Esophagus muscularis mucosa (tissue), 4 donors: ENCODE measurements at places on chromosomes 4 and X. TPM values are rescaled to one million over a fixed set of nuclear protein-coding genes. Genes with fewer than 3 reads are reported as not detected.

Gene SAGE1
- total RNA-seq: not detected

Gene GATA1
- not detected for total RNA-seq

Gene GPR78
- total RNA-seq: not detected

Gene DCAF12L2
- total RNA-seq: not detected

Gene CLNK
- total RNA-seq: not detected

Gene PIR
- total RNA-seq: 21.4 TPM

Gene SOWAHB
- total RNA-seq: not detected

Gene ZNF81
- total RNA-seq: 4.8 TPM

Gene WDR45
- 68.1 TPM for total RNA-seq

Gene IL15
- 3.0 TPM for total RNA-seq

GRCh38 chr4:145888393-145888792 lies 50.2 kb downstream of the ZNF827 start:
- no peak for DNase-seq

GRCh38 chr4:84905646-84906045 lies 60.8 kb downstream of the WDFY3 start:
- DNase-seq: no peak

DNA sequence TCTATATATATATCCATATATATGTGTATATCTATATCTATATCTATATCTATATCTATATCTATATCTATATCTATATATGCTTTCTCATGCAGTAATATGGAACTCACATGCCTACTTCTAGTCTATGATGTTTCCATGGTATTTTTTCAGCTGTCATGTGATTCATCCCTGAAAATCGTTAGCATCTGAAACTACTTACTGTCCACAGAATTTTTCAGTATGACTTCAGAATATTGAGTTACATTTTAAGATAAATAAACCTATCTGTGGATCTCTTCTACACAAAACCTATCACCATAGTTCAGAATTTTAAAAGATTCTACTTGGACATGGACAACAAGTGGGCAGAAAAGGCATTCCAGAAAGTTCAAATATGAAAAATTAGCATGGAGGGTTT lies 855.1 kb upstream of the INTU start:
- no peak for DNase-seq

DNA sequence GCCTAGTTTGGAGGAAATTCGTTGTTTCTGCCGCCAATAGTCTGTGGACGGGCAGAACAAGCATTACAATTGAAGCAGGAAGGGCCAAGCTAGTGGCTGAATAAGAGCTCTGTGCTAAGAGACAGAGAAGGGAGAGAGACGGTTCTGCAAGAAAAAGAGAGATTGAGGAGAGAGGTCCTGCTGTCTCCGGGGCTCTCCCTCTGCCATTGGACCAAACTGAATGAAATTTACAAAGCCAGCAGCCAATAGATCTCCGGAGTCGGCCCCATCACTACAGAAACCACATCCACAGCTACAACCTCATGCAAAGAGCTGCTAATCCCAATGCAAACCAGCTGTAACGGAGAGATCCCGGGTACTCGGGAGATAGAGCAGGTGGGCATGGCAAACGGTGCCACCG lies at the start of gene NLGN4X:
Gene NLGN4X, minus strand, starts transcription at position 148 of the 400 bp plus-strand sequence. CDS start 77,401 bp downstream, outside the sequence.
- no peak for DNase-seq

GRCh38 chr4:167989815-167990214 lies 102.5 kb upstream of the ANXA10 start:
- DNase-seq: no peak

GRCh38 chrX:20374900-20375438 lies 108.3 kb upstream of the RPS6KA3 start:
- no peak for DNase-seq

- no peak for DNase-seq
These were observed 8.1 kb downstream of the RAPGEF2 start for GRCh38 chr4:159110961-159111360.

- DNase-seq: no peak
These were observed 46.8 kb downstream of the HTRA3 start for GRCh38 chr4:8316251-8316771.

GRCh38 chrX:39626749-39627148 lies 471.0 kb downstream of the BCOR start:
- no peak for DNase-seq

DNA sequence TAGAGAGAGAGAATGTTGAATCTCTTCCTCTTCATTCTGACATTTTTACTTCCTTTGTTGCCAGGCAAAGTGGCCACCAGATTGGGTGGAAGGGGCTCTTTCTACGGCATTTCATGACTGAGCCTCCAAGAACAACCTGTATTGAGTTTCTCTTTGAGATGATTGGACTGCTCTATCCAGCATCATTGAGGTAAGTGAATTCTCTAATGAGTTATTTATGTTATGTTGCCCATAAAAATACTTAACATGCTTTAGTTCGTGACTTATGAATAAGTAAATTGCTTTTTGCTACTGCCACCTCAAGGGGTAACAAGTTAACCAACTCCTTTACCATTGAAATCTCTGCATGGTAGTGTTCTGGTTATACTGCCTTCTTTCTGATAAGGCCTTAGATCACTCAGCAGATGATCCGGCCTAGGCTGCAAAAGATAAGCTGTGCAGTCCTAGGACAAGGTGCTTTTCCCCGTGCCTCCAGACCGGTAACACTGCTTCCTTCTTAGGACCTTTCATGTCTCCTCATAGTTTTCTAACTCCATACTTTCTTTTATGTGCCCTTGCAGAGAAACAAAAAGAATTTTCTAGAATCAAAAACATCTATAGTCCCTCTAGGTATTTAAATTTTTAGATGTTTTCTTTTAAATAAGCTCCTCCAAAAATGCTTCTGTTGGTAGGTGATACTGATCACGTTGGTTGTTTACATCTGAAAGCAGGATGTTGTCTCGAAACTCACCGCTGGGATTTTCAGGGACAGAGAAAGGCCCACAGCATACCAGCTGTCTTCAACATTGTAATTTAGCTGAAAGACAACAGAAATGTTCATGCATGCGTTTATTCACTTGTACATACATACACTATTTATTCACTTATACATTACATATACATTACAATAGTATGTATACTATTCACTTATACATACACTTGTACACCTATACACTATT lies 157.1 kb upstream of the RBPJ start:
- no peak for DNase-seq

DNA sequence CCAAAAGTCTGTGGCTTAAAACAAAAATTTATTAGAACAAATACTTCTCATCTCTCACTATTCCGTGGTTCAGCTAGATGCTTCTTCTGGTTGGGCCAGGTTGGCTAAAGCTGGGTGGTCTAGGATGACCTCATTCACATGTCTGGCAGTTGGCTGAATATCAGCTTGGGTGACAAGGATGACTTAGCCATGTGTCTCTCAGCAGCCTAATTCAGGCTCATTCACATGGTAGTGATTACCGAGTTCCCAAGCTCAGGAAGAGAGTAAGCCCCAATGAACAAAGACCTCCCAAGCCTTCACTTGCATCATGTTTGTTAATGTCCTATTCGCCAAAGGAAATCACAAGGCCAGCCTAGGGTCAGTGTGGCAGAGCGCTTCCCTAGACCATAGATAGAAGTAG lies 119.4 kb downstream of the FANCB start:
- no peak for DNase-seq

DNA sequence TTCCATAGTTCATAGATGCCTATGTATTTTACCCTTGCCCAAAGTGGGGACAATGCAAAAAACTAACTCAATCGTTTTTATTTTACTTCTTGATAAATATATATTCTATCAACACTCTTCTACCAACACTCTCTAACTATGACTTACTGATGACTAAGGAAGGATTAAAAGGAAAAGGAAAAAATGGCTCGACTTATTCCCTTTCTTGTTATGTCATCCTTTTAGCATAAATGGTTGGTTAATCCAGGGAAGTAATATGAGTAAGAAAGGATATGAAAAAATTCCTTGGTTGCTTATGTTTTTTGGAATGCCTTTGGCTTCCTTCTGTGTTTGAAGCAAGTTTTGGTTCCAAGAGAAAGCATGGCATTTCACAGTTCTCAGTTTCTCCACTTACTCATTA lies 1087.1 kb downstream of the C4orf33 start:
- no peak for DNase-seq

- DNase-seq: no peak
These were observed 107.5 kb upstream of the ACSL4 start for GRCh38 chrX:109840585-109840984.

GRCh38 chr4:116082808-116083366 lies 969.5 kb upstream of the NDST4 start:
- DNase-seq: no peak

GRCh38 chr4:66451741-66452140 lies 781.5 kb upstream of the EPHA5 start:
- no peak for DNase-seq

- DNase-seq: no peak
These were observed 10.8 kb upstream of the RENBP start for GRCh38 chrX:153955228-153955732.

GRCh38 chr4:95939141-95939540 lies 99.2 kb downstream of the PDHA2 start:
- DNase-seq: no peak

GRCh38 chr4:76725039-76725438 lies 172.9 kb downstream of the SOWAHB start:
- no peak for DNase-seq

DNA sequence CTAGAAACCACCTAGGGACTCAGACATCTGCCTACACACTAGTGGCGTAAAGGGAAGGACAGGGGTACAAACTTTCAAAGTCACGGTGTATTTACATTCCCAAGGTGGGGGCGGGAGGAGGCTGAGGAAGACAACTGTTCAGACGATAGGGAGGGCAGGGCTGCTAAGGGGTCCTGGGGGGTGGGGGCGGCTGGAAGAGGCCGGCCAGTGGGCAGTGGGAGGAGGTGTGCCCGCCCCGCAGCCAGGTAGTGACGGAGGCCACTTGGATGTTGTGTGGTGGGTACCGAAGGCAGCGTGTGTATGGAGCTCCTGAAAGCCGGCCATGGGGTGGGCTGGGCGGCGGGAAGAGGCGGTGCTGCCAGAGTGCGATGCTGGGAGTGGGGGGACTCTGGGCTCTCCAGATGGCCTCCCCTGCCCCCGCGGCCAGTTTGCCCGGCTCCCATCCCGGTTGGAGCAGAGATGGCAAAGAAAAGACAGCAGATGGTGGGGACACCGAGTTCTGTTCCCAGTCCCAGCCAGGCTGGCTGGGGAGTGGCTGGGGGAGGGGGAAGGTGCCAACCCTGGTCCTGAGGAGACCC lies 24.2 kb downstream of the L1CAM start:
- no peak for DNase-seq

GRCh38 chr4:178976861-178977260 lies 1534.6 kb upstream of the AGA start:
- DNase-seq: no peak

DNA sequence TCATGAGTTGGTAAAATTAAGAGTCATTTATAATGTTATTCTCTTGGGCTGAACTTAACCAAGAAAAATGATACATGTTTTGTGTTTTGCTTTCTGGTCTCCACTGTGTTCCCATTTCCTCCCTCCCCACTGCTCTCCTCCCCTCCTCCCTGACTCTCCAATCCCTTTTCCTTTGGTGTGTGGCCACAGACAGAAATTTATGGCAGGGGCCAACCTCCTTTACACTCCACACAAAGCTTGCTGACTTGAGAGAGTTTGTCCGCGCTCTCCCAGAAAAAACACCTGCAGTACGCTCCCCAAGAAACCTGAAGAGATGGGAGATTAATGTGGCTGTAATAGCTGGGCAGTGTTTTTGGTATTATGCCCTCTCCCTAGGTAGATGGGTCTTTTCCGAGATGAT lies 88.9 kb downstream of the ALPK1 start:
- no peak for DNase-seq

DNA sequence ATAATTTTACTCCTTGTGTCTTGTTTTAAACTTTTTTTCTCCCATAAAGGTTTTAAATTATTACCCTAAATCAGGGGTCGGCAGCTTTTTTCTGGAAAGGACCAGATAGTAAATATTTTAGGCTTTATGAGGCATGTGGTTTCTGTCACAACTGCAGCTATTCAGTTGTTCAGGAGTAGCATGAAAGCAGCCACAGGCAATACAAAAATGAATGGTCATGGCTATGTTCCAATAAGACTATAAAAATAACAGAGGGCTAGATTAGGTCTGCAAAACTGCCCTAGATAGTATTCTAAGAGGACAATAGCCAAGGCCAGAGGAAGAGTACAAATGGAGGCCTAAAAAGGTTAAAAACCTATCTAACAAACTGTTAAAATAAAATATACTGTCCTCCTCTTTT lies 24.6 kb downstream of the HERC5 start:
- no peak for DNase-seq

DNA sequence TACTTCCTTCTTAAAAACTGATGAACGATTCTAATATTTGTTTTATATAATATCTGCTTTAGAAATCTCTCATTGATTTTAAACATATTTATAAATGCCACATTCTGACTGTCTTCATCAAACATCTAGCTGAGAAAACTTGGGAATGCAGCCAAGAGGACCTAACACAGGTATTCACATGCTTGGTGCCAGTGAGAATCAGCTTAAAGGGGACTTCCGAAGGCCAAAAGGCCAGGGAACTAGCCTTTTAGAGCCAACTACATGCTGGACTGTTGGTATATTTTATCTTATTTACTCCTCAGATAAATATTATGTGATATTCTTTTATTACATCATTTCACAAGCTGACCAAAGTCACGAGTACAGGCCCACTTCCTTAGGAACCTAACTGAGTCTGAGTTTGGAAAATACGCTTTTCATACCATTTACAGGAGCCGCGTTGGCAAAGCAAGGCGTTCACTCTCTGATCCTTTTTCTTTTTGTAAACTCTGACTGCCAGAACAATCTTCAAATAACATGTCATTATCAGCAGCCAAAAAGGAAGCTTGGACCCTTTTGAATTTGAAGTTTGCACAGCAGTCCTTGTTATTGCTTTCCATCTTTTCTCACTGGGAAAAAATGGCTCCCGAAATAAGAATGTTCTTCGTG lies 41.1 kb upstream of the PDLIM3 start:
- DNase-seq: no peak

- no peak for DNase-seq
These were observed 198.9 kb downstream of the ANK2 start for GRCh38 chr4:113248320-113248719.

GRCh38 chr4:151475035-151475714 lies 66.2 kb downstream of the FHIP1A start:
- no peak for DNase-seq

GRCh38 chrX:136627409-136627808 lies 20.5 kb upstream of the CD40LG start:
- no peak for DNase-seq

DNA sequence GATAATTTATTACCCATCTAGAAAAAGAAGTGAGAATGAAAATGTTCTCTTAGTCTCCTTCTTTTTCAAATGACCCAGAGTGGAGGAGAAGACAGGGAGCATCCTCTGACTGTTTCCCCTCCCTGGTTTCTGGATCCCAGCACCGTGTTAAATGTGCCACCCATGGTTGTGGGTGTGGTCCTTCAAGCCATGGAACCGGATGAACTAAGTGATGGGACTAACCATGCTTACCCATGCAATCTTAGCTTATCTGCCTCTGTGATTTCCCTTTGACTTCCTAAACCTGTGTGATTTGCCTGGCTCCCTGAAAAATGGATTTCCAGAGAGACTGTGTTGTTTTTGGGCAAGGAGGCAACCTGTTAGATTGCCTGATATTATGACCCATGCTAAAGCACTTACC lies 437.1 kb downstream of the MAGEB5 start:
- no peak for DNase-seq
